ENCODE measurements at places on chromosomes 4 and X.

GRCh38 chr4:145107126-145107525 is 9.0 kb downstream of the ABCE1 start:
- no peak for DNase-seq

DNA sequence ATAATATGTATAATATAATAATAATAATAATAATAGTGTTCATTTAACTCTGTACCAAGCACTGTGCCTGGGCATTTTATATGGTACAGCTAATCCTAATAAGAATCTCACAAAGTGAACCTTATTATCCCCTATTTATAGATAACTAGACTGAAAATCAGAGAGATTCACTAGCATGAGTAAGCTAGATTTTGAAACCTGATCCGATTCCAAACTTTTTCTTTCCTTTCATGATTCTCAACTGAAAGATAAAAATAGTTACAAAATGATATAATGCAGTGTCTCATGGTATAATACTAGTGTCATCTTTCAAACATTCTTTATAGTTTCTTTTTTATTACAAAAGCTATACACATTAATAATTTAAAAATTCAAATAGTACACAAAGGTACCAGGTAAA is 55.9 kb upstream of the RNF128 start:
- DNase-seq = no peak

- peak; percentile 4 for DNase-seq
Measured at GRCh38 chr4:103498161-103499070, 221.4 kb downstream of the TACR3 start.

DNA sequence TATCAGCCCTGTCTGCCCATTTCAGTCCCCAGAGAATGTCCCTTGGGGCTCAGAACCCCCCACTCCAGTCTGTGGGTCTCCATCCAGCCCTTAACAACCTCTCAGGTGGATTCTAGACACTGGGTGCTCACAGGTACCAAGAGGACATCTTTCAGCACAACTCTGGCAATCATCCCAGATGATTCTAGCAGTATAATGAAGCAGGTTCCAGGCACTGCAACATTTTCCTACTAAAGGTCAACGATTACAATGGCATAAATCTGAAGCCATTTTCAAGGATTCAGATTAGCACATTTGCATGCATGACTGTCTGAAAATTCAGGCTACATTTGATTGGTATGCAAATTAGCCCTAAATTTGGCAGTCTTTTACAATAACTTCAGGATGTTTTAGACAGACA is 10.0 kb downstream of the SLC2A9 start:
- no peak for DNase-seq

- DNase-seq = no peak
Measured at GRCh38 chr4:177419434-177419833, 22.8 kb downstream of the AGA start.

- no peak for DNase-seq
Measured at GRCh38 chr4:24794916-24795665, at the start of gene SOD3. Gene SOD3 (plus strand): TSS chr4:24795573. CDS start chr4:24799522, 3,949 bp downstream.

DNA sequence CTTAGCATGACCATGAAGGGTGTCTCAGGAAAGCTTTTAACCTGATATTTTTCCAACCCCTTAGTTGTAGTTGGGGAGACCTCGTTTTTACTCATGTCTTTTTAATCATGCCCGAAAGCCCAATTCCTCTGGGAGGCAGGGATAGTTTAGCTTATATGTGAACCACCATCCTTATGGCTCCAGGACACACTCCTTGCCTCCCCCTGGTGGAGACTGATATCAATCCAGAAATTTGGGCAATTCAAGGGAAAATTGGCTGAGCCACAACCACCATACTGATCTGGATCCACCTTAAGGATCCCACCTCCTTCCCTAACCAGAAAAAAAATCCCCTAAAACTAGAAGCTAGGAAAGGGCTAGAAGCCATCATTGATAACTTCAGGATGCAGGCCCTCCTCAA is 13.4 kb upstream of the COL25A1 start:
- no peak for DNase-seq

- no peak for DNase-seq
Measured at GRCh38 chrX:74521961-74522751, 92.3 kb downstream of the RLIM start.

- DNase-seq = no peak
Measured at GRCh38 chrX:103248553-103248952, 6.4 kb downstream of the TCEAL8 start.
